ENCODE measurements at places on chromosomes 6 and 20.

DNA sequence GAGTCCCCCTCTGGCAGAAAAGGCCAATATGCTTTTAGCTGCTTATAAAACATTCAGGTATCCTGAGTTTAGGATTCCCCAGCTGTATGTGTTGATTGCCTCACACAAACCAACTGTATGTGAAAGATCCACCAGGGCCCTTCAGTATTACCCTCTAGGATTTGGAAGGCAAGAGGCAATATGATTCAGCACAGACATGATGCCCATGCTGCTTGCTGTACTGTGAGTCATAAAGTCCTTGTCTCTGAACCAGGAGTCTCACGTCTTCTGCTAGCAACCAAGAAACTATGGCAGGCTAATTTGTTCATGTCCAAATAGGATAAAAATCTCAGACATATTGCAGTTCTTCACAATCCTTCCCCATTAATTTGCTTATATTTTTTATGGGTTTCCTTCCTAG, 789.2 kb upstream of the SLC35B3 start:
- no peak for DNase-seq

DNA sequence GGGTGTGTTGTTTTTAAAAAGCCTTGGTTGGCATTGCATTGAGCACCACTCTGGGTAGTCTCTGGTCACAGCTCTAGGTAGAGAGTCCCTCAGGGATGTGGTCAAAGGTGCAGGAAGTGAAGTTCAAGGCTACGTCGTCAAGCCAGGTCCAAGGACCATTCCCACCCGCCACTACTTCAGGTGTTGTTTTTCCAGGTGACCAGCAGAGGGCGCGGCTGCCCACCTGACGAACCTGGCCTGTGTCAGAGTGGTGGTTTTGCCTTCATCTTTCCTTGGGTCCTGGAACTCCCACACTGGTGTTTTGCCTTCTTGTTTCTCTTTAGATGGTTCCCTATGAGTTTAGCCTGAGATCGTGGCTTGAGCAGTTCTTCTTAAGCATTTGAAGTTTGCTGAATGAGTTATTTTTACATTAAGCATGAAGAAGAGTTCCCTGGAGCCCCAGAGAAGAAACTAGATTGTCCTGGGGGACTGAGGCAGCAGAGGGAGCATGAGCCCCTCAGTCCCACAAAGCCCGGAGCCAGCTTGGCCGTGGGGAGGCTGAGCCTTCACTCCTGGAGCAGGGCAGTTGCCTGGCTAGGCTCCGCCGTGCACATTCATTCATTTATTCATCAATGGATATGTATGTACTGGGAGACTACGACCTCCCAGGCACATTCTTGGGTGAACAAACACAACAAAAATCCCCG, 5.6 kb upstream of the PHACTR3 start:
- DNase-seq = no peak

- DNase-seq = no peak
These were observed 147.5 kb downstream of the ERMARD start for GRCh38 chr6:169898788-169899480.

- no peak for DNase-seq
These were observed 29.5 kb upstream of the BHLHE23 start for GRCh38 chr20:63036291-63036690.

DNA sequence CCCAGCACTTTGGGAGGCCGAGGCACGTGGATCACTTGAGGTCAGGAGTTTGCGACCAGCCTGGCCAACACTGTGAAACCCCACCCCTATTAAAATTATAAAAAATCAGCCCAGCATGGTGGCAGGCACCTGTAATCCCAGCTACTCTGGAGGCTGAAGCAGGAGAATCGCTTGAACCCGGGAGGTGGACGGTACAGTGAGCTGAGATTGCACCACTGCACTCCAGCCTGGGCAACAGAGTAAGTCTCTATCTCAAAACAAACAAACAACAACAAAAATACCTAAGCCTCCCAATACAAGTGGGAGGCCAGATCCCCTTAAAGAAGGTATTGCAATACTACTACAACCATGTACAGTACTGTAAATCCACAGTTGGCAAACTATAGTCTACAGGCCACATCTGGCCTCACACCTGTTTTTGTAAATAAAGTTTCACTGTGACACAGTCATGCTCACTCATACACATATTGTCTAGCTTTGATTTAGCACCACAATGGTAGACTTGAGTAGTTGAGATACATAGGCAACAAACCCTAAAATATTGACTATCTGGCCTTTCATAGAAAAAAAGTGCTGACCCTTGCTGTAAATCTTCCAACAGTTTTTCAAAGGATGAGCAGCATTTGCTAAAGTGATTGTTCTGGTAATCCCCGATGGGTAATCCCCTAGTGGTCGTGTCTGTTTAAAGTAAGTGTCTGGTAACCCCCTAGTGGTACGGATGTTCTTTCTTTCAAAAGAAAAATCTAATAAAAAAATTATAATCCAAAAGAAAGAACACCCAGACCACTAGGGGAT, 202.0 kb downstream of the RNGTT start:
- DNase-seq = no peak

GRCh38 chr6:170072246-170072645, 218.6 kb downstream of the DLL1 start:
- DNase-seq = no peak

Data from T1000 (cell line).